ENCODE measurements at places on chromosomes 6 and 20.
A peak's percentile ranks its signal among the peaks of the same experiment; 100 is the strongest.

- no peak for DNase-seq
Observed at GRCh38 chr6:124433387-124434160, 528.7 kb upstream of the RNF217 start.

DNA sequence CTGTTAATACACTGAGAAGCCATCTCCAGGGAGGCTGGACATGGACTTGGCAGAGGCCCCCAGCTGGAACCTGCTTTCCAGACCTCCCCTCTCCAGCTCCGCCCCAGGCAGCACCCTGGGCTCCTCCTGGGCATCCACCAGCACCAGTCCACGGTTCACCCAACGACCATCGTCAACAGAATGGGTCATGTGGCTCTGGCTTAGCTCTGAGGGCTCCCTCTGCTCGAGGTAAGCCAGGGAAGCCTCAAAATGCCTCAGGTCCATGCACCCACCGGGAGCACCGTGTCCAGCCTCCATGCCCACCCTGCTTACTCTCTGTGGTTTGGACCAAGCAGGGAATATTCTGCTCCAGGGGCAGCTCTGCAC lies 40.5 kb downstream of the WDR27 start:
- no peak for DNase-seq

GRCh38 chr6:103154779-103155572 lies 1704.7 kb downstream of the HACE1 start:
- no peak for DNase-seq

DNA sequence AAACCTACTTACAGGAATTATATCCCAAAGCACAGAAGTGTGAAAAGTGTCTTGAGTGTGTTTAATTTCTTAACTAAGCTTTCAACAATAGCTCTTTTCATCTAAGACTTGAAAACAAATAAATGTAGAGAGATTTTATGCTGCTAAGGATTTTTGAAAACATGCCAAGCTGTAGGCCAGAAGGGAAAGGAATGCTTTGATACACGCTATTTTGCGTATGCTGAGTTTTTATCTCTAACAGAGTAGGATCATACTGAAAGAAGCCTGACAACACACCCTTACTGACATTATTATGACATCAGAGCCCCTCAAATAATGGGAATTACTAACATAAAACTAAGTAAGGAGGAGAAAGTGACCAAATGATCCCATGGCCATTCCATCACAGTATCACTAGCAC lies 265.5 kb downstream of the KHDC1L start:
- DNase-seq: no peak

DNA sequence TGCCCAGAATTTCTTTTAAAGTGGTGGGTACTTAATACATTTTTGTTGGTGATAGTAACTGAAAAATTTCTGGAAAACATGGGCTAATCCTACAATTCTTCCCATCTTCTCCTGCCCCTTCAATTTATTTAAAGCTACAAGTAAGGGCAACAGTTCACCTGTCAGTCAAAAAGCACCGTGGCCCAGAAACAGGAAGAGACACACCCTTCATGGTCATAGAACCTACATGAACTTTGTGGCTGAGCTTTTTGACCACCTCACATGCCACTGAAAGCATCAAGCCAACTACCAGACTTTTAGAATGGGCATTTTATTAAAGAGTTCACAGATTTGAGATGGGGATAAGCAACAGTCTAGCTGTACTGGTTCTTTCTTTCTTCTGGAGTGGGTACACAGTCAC lies 201.1 kb upstream of the CNR1 start:
- DNase-seq: no peak

DNA sequence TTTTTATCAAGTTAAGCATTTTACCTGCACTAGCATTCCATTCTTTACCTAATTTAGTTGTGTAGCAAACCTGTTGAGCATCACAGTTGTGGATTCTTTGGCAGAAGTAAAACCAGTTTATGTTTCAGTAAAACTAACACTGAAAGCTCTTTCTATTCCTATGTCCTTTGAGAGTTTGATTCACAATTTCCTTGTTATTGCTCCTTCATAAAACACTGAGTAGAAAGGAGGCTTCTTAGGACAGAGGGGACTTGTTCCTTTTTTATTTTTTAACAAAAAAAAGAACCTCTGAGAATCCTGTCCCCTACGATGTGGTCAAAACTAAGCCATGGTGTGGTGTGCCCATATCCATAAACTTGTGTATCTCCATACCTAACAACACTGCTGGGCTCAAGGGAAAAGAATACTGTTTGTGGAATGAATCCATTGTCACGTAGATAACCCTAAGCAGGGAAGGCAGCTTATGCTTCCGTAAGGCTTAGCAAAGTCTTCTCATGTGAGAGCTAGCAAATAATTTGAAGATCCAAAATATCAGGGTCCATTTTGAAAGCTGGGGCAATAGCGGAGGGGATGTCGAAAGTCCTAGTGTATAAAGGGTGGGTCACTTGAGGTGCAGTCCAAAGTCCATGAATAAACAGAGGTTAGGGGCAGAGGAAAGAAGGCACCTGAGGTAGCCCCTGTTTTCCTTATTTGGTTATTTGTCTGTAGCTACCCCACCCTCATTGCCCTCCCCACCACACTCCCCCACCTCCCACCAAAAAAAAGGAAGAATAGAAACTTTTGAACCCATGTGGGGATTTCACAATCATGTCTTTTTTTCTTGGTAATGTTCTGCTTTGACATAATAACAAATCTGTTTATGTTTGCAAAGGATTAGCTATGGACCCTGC lies 71.0 kb downstream of the PLAGL1 start:
- DNase-seq: no peak

GRCh38 chr6:68007717-68008116 lies 627.4 kb upstream of the ADGRB3 start:
- DNase-seq: no peak

- no peak for DNase-seq
Observed at GRCh38 chr6:47275640-47276039, 34.1 kb downstream of the TNFRSF21 start.

- DNase-seq: no peak
Observed at GRCh38 chr6:148711833-148712654, 34.8 kb upstream of the UST start.

DNA sequence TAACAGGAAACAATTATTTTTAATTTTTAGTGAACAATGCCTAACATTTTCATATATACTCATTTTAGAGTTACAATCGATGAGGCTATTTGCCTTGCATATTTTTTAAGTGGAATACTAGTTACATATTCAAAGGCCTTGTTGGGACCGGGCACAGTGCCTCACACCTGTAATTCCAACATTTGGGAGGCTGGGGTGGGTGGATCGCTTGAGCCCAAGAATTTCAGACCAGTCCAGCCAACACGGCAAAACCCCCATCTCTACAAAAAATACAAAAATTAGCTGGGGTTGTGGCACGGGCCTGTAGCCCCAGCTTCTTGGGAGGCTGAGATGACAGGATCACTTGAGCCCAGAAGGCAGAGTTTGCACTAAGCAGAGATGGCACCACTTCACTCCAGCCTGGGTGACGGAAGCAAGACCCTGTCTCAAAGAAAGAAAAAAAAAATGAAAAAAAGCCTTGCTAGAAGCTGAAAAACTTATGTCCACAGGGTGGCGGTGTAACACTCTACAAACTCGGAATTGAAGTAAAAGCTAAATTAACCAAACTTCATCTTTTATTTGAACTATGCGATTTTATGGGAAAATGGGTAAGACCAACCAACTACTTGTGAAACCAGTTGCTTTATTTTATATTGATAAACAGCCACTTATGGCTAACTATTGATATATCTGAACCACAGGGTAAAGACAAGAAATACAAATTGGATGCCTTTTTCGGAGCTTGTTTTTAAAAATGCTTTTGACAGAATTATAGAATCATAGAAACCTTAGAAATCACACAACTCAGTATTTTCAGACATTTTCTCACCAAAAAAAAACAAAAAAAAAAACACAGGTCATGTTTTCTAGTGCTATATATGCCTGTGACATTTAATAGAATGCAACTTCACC lies 24.1 kb upstream of the ROS1 start:
- peak; percentile 56 for DNase-seq

GRCh38 chr20:50695135-50695872 lies 4.0 kb upstream of the RIPOR3 start:
- no peak for DNase-seq
